ENCODE measurements at places on chromosomes 12 and 14. TPM values are rescaled to one million over a fixed set of nuclear protein-coding genes. Genes with fewer than 3 reads are reported as not detected.

PTPRQ gene
- total RNA-seq = 2.3 TPM

GRCh38 chr14:92789457-92790089 lies 4.5 kb upstream of the GOLGA5 start:
- H3K4me1 ChIP-seq = no peaks in the 10 kb centered on the region
- H3K27me3 ChIP-seq = no peaks in the 10 kb centered on the region
- no peak for DNase-seq

DNA sequence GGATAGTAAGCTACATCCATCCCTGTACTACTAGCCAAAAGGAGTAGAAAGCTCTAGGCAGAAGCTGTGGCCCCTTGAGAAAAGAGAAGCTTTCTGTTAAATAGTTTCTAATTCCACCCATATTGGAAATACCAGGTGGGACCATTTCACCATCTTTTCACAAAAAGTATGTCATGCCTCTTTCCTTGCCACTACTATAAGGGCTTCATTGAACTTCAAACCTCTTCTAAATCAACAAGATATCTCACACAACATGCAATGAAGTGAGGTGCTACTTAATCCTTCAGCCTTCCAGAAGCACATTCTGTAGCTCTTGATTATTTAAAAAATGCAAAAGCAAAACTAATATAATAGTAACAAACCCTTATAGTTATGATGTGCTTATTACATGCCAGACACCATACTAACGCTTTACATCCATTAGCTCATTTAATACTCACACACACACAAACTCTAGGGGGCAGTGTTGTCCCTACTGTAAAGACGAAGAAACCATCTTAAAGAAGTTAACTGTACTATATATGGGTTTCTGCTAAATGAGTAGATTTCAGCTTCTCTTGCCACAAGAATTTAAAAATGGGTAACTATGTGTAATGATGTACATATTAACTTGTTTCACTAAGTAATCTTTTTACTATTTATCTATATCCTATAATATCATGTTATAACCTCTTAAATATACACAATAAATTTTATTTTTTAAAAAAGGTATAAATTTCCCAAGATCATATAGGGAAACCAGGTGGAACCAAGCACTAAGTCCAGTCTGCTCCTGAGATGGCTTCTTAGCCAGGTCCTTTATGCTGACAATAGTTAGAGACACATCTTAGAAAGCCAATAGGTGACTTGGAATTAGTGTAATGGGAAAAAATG lies 124.4 kb downstream of the RPS29 start:
- no peak overlapping the region for H3K4me3 ChIP-seq
- no peaks in the 10 kb centered on the region for H3K27me3 ChIP-seq
- H3K4me1 ChIP-seq = no peaks in the 10 kb centered on the region
- no peak overlapping the region for H3K27ac ChIP-seq

DNA sequence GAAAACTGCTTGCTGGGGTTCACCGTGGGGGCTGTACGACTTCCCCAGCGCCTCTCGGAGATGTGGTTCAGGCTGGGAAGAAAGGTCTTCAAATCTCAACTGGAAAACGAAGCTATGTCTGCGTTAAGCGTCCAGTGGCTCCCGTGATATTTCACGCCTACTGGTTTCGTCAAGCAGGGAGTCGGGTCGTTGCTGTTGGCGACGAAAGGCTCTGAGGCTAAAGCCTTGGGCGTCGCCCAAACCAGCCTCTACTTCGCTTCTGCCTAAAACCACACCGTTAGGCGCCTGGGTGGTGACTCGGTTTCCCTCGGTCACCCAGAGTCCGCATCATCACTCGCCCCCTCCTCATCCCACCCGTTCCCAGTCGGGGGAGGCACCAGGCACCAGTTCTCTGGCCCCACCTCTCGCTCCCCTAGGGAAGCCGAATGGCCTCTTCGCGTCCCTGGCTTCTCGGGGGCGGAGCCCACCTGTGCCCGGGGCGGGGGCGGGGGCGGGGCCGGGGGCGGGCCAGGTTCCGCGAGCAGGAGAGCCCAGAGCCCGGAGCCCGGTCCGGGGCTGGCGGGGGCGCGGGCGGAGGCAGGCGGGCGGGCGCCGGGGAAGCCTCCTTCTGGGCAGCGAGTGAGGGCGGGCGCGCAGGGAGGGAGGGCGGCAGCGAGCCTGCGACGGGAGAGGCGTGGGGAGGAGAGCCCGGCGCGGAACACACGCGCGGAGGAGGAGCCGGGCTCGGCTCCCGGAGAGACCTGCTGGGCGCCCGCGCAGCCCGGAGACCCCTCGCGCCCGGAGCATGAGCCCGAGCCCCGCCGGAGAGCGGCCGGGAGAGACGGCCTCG lies at the start of gene B4GALNT3:
B4GALNT3 (plus strand) TSS at position 510 of the 829 bp plus-strand sequence. CDS start 438 bp downstream, outside the sequence.
- no peaks in the 10 kb centered on the region for H3K27me3 ChIP-seq
- peak; percentile 13 for DNase-seq
- no peaks in the 10 kb centered on the region for H3K36me3 ChIP-seq
- H3K27ac ChIP-seq = peak within 1 kb of the TSS; percentile 72
- H3K4me3 ChIP-seq = peak within 1 kb of the TSS; percentile 74
- H3K4me1 ChIP-seq = peaks cover 43% of the 10 kb centered on the region

GRCh38 chr12:119679490-119679889 lies 11.6 kb downstream of the PRKAB1 start:
- no peaks in the 10 kb centered on the region for H3K27me3 ChIP-seq
- peaks cover 52% of the 10 kb centered on the region for H3K36me3 ChIP-seq
- H3K4me1 ChIP-seq = no peaks in the 10 kb centered on the region
- H3K4me3 ChIP-seq = no peak overlapping the region
- H3K27ac ChIP-seq = no peak overlapping the region

Measured in thoracic aorta (tissue), 2 donors.